T-helper 17 cell (primary cell): ENCODE measurements at places on chromosomes 12 and 14. TPM values are rescaled to one million over a fixed set of nuclear protein-coding genes. Genes with fewer than 3 reads are reported as not detected.

Gene CEBPE
- total RNA-seq: not detected

Gene CHPT1
- total RNA-seq: 6.2 TPM

Gene HOXC10
- not detected for total RNA-seq

DNA sequence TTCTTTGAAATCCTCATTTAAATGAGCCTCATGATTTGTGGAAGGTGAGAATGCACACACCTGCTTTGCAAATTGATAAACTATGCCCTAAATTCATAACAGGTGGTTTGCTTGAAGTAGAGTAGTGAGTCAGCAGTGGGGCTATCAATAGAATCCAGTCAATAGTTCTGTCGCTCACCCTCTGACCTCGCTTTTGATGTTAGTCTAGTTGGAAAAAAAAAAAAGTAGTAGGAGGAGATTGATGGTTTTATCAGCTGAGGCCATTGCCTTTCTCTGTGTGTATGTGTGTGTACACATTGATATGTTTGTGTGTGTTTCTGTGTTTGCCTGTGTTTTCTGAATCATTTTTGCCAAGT is 267.3 kb downstream of the SNAPC1 start:
- H3K4me3 ChIP-seq: no peak overlapping the region
- DNase-seq: no peak
- no peaks in the 10 kb centered on the region for H3K36me3 ChIP-seq

DNA sequence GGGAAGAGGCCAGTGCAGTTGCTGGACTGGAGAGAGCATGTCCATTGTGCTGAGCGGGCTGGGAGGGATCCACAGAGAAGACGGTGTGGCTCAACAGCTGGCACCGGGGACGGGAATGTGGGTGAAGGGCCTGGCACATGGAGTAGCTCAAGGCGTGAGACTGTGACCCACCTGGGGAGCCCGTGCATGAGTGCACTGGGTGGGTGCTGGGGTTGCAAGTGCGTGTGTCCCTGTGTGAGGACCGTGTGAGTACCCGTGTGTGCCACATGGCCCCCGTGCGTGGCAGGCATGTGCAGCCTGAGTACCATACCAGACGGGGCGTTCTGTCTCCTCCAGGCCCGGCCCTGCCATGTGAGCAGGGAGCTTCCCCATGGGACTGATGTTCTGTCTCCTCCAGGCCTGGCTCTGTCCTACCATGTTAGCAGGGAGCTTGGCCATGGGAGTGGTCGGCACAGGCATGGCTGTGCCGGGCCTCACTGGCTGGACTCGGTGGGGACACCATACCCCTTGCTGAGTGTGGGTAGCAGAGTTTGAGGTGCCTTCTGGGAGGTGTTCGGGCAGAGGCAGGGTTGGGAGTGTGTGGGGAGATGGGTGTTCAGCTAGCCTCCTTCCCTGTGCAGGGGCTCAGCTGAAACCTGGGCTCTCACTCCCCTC is 234.4 kb downstream of the TMEM121 start:
- no peaks in the 10 kb centered on the region for H3K27me3 ChIP-seq
- no peak overlapping the region for H3K4me3 ChIP-seq
- no peak for DNase-seq
- no peak overlapping the region for H3K27ac ChIP-seq
- H3K36me3 ChIP-seq: peaks cover 4% of the 10 kb centered on the region

DNA sequence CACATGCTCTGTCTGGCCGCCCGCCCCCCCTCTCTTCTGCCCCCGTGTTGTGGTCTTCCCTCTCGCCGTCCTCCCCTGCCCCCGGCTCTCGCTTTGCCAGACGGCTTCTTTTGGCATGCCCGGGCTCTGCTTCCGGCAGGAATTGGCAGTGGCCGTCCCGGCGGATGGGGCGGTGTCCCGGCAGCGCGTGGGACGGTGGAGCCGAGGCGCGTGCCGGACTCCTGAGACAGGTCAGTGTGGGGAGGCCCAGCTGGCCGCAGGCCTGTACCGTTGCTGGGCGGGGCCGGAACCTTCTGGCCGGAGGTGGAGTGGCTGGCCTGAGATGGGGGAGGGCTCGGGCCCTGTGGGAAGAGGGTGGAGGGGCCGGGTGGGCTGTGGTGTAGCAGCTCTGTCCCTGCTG is 17.1 kb downstream of the KIF26A start:
- H3K4me3 ChIP-seq: no peak overlapping the region
- H3K27me3 ChIP-seq: no peaks in the 10 kb centered on the region
- H3K36me3 ChIP-seq: no peaks in the 10 kb centered on the region
- no peaks in the 10 kb centered on the region for H3K4me1 ChIP-seq
- no peak for DNase-seq
